ENCODE measurements at places on chromosomes 16 and 17.

- peak; percentile 36 for DNase-seq
Measured at GRCh38 chr17:81291662-81292061, 3.4 kb downstream of the SLC38A10 start.

- no peak for DNase-seq
Measured at GRCh38 chr16:80681436-80681835, 123.0 kb downstream of the CDYL2 start.

DNA sequence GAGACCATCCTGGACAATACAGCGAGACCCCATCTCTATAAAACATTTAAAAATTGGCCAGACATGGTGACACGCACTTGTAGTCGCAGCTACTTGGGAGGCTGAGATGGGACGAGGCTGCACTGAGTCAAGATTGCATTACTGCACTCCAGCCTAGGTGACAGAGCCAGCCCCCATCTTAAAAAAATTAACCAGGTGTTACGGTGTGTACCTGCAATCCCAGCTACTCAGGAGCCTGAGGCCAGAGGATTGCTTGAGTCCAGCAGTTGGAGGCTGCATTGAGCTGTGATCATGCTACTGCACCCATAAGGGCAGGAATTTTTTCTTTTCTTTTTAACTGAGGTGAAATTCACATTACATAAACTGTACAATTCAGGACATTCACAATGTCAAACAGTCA lies 16.9 kb upstream of the TMC7 start:
- no peak for DNase-seq

- no peak for DNase-seq
Measured at GRCh38 chr16:84897911-84898377, 78.2 kb downstream of the CRISPLD2 start.

DNA sequence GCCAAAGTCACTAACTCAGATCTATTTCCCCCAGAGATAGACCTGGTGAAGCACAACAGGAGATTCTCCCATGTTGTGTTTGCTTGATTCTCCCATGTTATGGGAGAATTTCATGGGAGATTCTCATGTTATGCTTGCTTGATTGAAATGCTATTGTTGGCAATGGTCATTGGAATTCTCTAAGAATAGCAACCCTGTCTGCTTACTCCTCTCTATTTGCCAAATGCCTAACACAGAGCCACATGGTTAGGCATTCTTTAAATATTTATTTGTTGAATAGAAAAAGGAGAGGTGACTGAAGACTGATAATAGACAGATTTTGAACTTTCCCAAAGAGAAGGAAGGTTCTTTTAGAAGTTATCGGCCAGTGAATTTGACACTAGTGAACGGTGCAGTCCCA lies 111.5 kb upstream of the MPHOSPH6 start:
- DNase-seq: no peak

GRCh38 chr17:30429155-30429554 lies 48.1 kb upstream of the GOSR1 start:
- no peak for DNase-seq

- DNase-seq: peak; percentile 94
Measured at GRCh38 chr17:76131692-76132573, 9.1 kb downstream of the FOXJ1 start.

DNA sequence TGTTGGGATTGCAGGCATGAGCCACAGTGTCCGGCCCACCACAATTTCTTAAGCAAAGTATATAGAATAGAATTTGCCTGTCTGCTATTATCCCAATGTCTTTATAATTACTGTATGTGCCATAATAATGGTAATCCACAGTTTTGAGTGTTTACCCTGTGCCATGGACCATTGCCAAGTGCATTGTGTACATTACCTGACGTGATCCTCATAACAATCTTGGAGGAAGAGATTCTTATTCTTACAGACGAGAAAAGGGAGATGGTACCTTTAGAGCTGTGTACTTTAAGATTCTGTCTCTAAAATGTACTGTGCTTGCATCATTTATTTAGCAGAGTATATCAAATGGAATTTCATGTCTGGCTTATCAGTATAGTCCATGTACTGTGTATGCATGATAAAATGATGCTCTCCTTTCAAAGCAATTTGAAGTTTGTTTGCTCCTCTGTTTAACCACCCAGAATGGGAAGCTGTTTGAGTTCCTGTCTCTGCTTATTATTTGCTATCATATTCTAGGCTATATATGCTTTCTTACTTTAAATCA lies 13.8 kb upstream of the CDR2 start:
- DNase-seq: no peak

- no peak for DNase-seq
Measured at GRCh38 chr17:33838281-33838680, 416.8 kb upstream of the CCL2 start.

DNA sequence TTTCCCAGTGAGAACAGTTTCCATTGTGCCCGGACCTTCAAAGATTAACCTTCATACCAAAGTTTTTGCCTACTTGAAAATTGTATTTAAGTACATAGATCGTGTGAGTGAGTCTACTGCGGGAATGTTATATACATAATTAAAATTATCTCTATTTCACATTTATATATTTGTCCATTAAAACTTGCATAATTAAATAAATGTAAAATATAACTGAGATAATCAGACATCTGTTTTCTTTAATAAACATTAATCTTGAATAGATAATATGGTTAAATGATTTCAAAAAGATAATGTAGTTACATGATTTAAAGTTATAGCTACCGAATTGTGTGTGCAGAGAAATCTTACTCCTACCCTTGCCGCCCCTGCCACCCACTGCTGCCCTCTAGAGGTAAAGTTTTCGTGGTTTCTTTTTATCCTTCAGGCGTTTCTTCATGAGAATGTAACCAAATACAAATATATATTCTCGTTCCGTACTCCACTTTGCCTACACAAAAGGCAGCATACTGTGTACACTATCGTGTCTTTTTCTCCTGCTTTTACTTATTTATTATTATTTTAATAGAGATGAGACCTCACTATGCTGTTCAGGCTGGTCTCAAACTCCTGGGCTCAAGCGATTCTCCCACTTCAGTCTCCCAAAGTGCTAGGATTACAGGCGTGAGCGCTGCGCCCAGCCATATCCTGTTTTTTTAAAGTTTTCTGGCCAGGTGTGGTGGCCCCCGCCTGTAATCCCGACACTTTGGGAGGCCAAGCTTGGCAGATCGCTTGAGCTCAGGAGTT lies 35.6 kb downstream of the RPA1 start:
- no peak for DNase-seq

DNA sequence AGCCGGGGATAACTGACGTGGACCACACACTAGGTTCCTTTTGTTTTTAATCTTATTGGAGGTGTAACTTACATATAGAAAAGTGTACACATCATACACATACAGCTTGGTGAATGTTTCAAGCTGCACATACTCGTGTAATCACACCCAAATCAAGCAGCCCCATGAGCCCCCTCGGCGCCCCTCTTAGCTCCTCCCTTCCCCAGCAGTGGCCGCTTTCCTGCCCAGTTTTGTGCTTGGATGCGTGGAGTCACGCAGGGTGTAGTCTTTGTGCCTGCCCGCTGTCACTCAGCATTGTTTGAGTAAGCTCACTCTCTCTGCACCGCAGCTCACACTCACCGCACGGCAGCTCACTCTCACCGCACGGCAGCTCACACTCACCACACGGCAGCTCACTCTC lies 151.7 kb upstream of the CHMP6 start:
- DNase-seq: no peak

Measured in NCI-H1105 (cell line).